ENCODE measurements at places on chromosomes 1 and 21.

DNA sequence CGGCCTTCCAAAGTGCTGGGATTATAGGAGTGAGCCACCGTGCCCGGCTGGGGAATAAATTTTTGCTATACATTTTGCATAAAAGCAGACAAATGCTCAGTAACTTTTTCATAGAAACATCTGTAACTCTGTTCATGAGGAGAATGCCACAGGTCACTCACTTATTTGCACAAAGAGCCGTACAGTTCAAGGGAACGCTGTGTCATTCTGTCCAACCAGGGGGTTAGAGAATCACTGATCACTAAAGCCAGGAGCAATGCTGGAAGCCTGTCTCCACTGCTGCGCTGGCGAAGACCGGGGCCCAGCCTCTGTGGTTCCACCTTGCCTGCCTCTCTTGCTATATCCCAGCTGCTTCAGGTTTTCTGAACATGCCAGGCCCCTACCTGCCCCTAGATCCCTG lies 58.3 kb downstream of the RUNX1 start:
- DNase-seq: no peak

- DNase-seq: no peak
These were observed 167.4 kb downstream of the HHAT start for GRCh38 chr1:210496063-210496462.

DNA sequence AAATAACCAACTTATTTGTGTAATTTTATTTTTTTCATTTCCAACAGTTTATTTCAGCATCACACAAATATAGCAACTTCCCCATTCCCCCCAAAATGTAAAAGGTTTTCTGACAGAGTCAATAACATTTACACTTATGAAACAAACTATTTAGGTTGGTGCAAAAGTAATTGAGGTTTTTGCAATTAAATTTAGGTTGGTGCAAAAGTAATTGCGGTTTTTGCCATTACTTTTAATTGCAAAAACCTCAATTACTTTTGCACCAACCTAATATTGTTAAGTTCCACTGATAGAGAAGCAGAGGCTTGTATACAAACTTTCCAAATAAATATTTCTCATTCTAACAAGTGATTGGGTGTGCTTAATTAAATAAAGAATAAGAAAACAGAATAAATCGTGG lies 270.9 kb upstream of the DUSP10 start:
- DNase-seq: no peak

DNA sequence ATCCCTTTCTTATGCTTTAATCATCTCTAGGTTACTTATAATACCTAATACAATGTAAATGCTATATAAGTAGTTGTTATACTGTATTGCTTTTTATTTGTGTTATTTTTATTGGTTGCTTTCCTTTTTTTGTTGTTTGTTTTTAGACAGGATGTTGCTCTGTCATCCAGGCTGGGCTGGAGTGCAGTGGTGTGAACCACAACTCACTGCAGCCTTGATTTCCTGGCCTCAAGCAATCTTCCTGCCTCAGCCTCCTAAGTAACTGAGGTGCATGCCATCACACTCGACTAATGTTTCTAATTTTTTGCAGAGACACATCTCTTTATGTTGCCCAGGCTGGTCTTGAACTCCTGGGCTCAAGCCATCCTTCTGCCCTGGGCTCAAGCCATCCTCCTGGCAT lies 26.9 kb downstream of the KRTAP19-8 start:
- no peak for DNase-seq

Measured in T-helper 1 cell (primary cell).